NCI-H1048 (cell line): ENCODE measurements at places on chromosomes 11 and 22.

GRCh38 chr11:5712507-5712906 is 22.9 kb downstream of the TRIM22 start:
- DNase-seq: no peak

GRCh38 chr11:72100009-72100408 is 3.1 kb downstream of the LAMTOR1 start:
- no peak for DNase-seq

DNA sequence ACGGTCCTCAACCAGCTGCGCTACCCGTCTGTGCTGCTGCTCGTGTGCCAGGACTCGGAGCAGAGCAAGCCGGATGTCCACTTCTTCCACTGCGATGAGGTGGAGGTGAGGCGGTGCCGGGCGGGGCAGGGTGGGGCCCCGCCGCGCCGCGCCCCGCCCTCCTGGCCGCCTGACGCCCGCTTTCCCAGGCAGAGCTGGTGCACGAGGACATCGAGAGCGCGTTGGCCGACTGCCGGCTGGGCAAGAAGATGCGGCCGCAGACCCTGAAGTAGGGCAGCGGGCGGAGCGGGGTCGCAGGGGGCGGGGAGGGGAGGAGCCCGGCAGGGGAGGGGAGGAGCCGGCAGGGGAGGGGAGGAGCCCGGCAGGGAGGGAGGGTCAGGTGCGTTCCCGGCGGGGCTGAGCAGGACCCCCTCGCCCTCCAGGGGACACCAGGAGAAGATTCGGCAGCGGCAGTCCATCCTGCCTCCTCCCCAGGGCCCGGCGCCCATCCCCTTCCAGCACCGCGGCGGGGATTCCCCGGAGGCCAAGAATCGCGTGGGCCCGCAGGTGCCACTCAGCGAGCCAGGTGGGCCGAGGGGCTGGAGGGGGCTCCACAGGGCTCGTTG is 14.7 kb downstream of the EPS8L2 start:
- no peak for DNase-seq

- no peak for DNase-seq
Observed at GRCh38 chr11:45748801-45749200, 56.1 kb upstream of the SLC35C1 start.

- no peak for DNase-seq
Observed at GRCh38 chr11:134250246-134250645, 2.9 kb downstream of the THYN1 start.

DNA sequence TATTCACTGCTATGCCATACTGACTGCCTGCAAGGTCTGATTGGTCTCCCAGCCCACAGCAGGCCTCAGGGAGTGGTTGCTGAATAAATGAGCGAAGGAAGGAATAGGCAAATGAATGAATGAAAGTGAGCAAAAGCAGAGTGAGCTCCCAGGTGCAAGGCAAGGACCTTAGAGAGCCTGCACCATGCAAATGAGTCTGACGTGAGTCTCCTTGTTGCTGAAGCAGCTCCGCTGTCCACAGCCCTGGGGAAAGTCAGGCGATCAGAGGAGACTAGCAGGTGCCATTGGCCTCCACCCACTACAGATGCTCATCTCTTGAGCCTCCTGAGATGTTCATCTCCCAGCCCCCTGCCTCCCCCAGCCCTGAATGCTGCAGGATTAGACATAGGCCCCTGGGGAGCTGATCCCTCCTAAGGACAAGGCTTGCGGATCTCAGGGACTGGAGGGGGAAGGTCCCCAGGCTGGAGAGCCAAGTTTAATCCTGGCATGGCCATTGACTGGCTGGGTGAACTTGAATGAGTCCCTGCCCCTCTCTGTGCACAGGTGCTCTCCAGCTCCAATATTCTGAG is 22.1 kb downstream of the GDPD5 start:
- no peak for DNase-seq

DNA sequence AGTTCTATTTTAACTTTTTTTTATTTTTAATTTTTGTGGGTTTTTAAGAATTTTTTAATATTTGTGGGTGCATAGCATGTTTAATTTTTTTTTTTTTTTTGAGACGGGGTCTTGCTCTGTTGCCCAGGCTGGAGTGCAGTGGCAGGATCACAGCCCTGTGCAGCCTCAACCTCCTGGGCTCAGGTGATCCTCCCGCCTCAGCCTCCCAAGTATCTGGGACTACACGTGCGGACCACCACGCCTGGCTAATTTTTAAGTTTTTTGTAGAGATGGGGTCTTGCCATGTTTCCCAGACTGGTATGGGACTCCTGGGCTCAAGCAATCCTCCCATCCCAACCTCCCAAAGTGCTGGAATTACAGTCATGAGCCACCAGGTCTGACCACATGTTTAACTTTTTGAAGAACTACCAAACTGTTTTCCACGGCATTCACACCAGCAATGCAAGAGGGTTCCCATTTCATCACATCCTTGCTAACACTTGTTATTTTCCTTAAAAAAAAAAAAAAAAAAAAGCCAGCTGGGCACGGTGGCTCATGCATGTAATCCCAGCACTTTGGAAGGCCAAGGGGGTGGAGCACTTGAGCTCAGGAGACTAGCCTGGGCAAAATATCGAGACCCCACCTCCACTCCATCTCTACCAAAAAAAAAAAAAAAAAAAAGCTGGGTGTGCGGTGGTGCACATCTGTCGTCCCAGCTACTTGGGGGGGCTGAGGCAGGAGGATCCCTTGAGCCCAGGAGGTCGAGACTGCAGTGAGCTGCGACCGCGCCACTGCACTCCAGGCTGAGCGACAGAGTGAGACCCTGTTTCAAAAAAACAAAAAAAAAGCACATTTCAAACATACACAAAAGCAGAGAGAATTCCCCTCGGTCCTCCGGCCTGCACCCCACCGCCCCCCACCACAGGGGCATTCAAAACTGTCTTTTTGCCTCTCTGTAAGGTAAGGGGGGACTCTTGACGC is 16.7 kb upstream of the TXNRD2 start:
- DNase-seq: no peak
